ENCODE measurements at places on chromosomes 5 and 9. TPM values are rescaled to one million over a fixed set of nuclear protein-coding genes. Genes with fewer than 3 reads are reported as not detected.

Gene TTC1
- 38.8 TPM for total RNA-seq

Gene EQTN
- total RNA-seq: 0.64 TPM

Gene LCN2
- 115 TPM for total RNA-seq

Gene NR3C1
- total RNA-seq: 8.4 TPM

Gene SH3GL2
- 0.20 TPM for total RNA-seq

Gene NPR3
- total RNA-seq: 4.5 TPM

Gene TIMD4
- total RNA-seq: 3.0 TPM

- H3K4me1 ChIP-seq: no peaks in the 10 kb centered on the region
- H3K36me3 ChIP-seq: no peaks in the 10 kb centered on the region
- no peak overlapping the region for H3K4me3 ChIP-seq
- no peak for DNase-seq
- no peaks in the 10 kb centered on the region for H3K27me3 ChIP-seq
- H3K27ac ChIP-seq: no peak overlapping the region
These were observed 99.5 kb upstream of the PRSS3 start for GRCh38 chr9:33695856-33696255.

DNA sequence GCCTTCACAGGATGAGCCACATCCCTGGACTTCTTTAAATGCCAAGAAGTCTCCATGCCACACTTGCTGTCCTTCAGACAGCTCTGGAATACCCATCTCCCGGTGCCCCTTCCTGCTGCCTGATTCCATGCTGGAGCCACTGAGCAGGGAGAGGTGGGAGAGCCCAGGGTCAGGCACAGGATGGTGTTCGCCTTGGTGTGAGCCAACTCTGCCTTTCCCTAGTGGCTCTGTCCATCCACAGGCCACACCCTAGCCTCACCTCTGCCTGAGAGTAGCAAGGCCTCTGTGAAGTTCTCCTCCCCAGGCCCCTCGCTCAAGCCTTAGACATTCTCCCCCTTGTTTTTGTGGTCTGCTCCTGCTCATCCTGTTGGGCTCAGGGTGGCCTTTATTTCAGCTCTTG, 54.2 kb upstream of the ANGPTL2 start:
- H3K36me3 ChIP-seq: no peaks in the 10 kb centered on the region
- no peaks in the 10 kb centered on the region for H3K27me3 ChIP-seq
- no peak overlapping the region for H3K4me3 ChIP-seq
- peaks cover 7% of the 10 kb centered on the region for H3K4me1 ChIP-seq
- no peak for DNase-seq

DNA sequence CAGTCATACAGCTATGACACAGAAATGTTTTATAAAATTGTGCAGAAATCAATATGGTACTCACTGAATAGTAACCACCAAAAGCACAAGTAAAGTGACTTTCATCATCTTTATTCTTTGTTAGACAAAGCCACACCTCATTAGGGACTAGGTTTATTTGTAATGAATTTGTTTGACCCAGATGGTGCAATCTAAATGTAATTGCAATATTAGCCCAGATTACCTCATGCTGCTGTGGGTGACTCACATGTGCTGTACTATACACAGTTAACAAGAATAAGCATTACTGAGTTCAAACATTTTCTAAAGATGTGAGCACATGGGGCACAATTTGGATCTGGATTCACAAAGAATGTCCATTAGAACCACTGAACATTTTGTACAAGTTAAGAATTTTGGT, 759.3 kb upstream of the TYRP1 start:
- no peaks in the 10 kb centered on the region for H3K27me3 ChIP-seq
- no peak overlapping the region for H3K4me3 ChIP-seq
- no peak overlapping the region for H3K27ac ChIP-seq
- H3K36me3 ChIP-seq: no peaks in the 10 kb centered on the region
- no peaks in the 10 kb centered on the region for H3K4me1 ChIP-seq

DNA sequence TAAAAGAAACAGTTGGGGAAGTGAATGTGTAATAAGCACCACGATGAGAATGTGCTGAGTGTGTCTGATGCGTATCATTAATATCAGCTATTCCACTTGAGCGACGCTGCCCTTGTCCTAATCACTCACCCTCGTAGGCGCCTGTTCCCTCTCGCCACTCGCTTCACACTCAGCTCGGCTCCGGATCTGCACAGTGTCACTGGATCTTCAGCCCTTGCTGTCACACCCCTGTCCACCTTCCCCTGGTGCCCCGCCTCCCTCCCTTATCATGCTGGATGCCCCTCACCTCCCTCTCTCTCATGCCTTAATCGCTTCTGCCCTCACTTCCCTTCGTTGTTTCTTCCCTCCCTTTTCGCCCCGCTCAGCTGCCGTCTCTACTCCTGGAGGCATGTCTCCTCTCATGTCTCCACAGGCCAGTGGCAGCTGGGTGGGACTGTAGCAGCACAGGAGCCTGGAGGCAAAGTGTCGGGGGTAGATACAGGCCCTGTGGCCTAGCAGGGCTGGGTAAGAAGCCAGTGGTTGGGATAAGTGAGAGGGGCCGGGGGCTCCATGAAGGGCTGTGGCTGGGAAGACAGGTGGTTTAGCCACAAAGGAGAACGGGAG, 43.5 kb downstream of the ANKDD1B start:
- no peak for DNase-seq
- H3K27me3 ChIP-seq: no peaks in the 10 kb centered on the region
- no peak overlapping the region for H3K27ac ChIP-seq
- H3K4me3 ChIP-seq: no peak overlapping the region

DNA sequence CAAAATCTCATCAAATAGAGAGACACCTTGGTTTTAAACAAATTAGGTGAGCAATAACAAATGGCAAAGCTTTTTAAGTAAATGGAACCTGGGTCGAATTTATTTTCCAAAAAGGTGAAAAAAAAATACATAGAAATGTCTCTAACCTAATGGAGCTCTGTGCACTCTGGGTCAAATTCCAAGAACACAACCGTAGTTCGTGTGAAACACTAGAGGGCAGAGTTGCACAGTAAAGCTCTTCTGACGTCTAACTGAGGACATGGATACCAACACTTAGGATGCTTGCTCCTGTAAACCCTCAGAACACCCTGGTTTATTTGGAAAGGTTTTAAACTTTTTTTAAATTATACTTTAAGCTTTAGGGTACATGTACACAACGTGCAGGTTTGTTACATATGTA, 18.9 kb downstream of the MARCHF11 start:
- DNase-seq: no peak
- H3K36me3 ChIP-seq: no peaks in the 10 kb centered on the region
- H3K27me3 ChIP-seq: no peaks in the 10 kb centered on the region

DNA sequence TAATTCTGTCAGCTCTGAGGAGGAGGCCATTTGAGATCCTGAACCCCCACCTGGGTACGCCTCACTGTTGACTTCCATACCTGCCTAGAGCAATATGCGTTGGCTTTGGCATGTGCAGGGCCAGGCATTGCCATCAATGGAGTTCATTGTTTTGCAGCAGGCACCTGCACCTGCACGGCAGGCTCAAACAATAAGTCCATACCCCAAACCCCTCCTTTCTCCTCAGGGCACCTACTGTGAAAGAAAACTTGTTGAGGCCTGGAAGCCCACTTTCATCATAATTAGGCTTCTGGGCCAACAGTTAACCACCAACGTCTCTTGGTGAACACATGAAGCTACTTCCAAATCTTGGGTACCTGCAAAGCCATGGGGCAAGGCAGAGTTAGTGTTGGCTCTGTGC, 238.7 kb downstream of the NFIB start:
- no peaks in the 10 kb centered on the region for H3K36me3 ChIP-seq
- H3K4me1 ChIP-seq: no peaks in the 10 kb centered on the region
- no peak overlapping the region for H3K4me3 ChIP-seq
- DNase-seq: no peak

GRCh38 chr9:20981486-20981885, 50.0 kb downstream of the HACD4 start:
- H3K36me3 ChIP-seq: no peaks in the 10 kb centered on the region
- H3K4me3 ChIP-seq: no peak overlapping the region
- H3K27me3 ChIP-seq: no peaks in the 10 kb centered on the region
- no peak for DNase-seq
- peaks cover 5% of the 10 kb centered on the region for H3K4me1 ChIP-seq
- H3K27ac ChIP-seq: peak overlapping the region; percentile 73

- H3K4me1 ChIP-seq: peaks cover 37% of the 10 kb centered on the region
- no peak for DNase-seq
- no peaks in the 10 kb centered on the region for H3K27me3 ChIP-seq
- no peak overlapping the region for H3K4me3 ChIP-seq
- H3K27ac ChIP-seq: peak overlapping the region; percentile 71
These were observed 71.2 kb downstream of the RAPGEF1 start for GRCh38 chr9:131668439-131669268.

DNA sequence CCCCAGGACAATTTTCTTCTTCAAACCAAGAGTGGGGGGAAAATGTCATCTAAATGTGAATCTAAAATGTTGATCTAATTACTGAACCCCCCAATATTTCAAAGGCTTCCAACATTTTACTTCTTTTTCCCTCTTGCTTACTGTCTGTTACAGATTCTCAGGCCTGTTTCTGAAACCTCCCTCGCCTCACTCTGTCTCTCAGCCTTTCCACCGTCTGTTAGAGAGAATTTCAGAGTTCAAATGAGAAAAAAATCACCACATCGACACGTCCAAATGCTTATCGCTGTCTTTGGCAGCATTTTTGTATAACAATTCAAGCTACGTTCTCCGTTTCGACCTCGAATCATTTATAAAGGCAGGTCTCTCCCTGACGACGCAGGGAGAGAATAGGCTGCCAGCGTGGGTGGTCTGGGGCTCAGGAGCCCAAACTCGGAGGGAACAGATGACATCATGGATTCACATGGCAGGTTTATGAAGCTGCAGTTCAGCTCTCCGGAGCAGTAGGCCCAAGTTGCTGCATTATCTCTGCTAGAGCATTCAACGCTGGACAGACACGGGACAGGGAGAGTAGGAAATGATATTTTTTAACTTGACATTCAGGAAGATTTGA, 139.8 kb downstream of the GAS1 start:
- H3K4me1 ChIP-seq: no peaks in the 10 kb centered on the region

- no peaks in the 10 kb centered on the region for H3K4me1 ChIP-seq
- DNase-seq: no peak
- no peak overlapping the region for H3K4me3 ChIP-seq
These were observed 614.1 kb downstream of the PTPRD start for GRCh38 chr9:9998491-9999287.

DNA sequence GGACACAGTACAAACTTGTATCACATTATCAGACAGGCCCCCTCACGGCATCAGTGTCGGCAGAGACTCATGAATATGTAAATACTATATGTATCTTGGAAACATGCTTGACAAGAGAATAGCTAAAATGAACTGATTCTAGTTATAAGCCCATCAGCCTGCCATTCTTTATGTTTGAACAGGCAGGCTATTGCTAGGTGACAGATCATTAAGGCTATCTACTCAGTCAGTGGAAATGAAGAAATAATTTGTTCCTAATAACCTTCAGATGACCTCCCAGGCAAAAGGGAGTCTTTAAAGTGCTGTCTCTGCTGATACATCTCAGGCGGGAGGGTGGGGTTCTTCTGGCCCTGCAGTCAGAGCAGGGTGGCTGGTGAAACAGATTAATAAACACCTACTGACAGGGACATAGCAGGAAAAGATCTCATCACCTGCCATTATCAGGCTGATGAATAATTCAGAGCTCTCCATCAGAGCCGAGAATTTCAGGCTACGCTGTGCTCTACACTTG, 394.2 kb downstream of the RASEF start:
- no peak overlapping the region for H3K27ac ChIP-seq
- no peaks in the 10 kb centered on the region for H3K4me1 ChIP-seq
- no peaks in the 10 kb centered on the region for H3K27me3 ChIP-seq

DNA sequence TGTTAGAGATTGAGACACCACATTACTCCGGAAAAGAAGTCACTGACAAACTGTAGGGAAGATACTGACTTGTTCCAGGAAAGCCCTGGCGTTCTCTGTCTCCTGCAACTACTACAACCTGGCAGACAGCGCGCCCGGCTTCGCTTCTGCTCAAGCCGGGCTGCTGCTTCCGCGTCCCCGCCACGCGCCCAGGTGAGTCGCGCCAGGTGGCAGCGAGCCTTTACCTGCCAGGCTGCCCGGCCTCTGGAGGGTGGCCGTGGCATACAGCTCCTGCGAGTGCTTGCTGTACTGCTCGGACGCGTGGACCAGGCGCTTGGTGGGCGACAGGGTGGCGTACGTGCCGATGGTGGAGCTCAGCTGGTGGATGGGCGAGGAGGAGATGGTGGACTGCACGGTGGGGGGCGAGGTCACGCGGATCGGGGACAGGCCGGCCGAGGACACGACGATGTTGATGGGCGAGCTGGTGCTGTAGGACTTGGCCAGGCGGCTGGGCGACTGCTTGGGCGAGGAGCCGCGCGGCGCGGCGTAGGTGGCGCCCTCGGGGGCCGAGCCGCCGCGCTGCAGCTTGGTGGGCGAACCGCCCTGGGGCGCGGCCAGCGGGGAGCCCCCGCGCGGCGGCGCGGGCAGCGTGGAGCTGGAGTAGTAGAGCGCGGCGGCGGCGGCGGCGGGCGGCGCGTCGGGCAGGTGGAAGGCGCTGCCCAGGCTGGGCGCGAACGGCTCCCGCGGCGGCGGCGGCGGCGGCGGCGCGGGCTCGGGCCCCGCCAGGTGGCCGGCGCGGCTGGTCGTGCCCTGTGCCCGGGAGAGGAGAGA, 519.6 kb downstream of the CTNND2 start:
- H3K4me3 ChIP-seq: no peak overlapping the region
- DNase-seq: no peak
- H3K36me3 ChIP-seq: no peaks in the 10 kb centered on the region
- peaks cover 47% of the 10 kb centered on the region for H3K27me3 ChIP-seq
- H3K27ac ChIP-seq: no peak overlapping the region
- no peaks in the 10 kb centered on the region for H3K4me1 ChIP-seq

- no peaks in the 10 kb centered on the region for H3K36me3 ChIP-seq
- H3K27ac ChIP-seq: peak overlapping the region; percentile 58
- no peak overlapping the region for H3K4me3 ChIP-seq
These were observed 52.8 kb downstream of the ARHGEF28 start for GRCh38 chr5:73678807-73679206.

DNA sequence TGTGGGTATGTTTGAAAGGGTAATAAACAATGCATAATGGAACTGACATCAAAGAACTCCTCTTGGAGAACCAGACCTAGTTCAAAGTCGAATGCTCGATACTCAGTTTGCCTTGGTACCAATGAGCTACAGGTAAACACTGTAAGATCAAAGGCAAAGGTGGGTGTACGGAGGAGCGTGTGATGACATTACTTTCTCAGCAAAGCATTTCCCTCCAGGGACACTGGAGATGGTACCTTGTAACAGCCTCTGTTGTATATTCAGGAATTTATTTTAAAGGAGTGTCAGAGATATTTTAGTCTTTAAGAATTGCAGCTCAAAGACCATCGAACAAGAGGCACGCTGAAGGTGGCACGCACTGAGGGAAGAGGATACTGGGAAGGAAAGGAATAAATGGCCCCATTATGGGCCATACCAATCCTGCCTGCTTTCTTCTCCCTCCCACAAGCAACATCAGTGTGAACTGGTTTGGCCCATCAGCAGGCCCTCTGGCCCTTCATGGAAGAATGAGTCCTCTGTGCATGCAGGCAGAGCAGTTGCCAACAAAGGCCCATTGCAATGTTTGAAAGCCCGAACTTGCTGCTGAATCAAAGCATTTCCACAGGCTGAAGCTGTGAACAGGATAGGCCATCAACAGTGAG, 410.2 kb downstream of the ACTL7B start:
- no peak overlapping the region for H3K27ac ChIP-seq
- H3K4me3 ChIP-seq: no peak overlapping the region
- H3K4me1 ChIP-seq: peaks cover 3% of the 10 kb centered on the region

GRCh38 chr5:1507457-1507856, 16.3 kb downstream of the LPCAT1 start:
- no peaks in the 10 kb centered on the region for H3K4me1 ChIP-seq
- no peak overlapping the region for H3K4me3 ChIP-seq
- no peaks in the 10 kb centered on the region for H3K36me3 ChIP-seq
- DNase-seq: no peak

GRCh38 chr5:172164769-172165212, 23.2 kb downstream of the STK10 start:
- H3K27me3 ChIP-seq: no peaks in the 10 kb centered on the region
- H3K4me1 ChIP-seq: peaks cover 15% of the 10 kb centered on the region
- no peaks in the 10 kb centered on the region for H3K36me3 ChIP-seq
- H3K4me3 ChIP-seq: no peak overlapping the region
